ENCODE measurements at places on chromosomes 7 and 10.

GRCh38 chr7:79810916-79811315 lies 323.7 kb upstream of the GNAI1 start:
- DNase-seq: no peak
- H3K36me3 ChIP-seq: no peaks in the 10 kb centered on the region
- H3K4me3 ChIP-seq: no peak overlapping the region
- H3K27ac ChIP-seq: no peak overlapping the region

GRCh38 chr10:32349968-32350738 lies 3.2 kb upstream of the EPC1 start:
- H3K4me3 ChIP-seq: no peak overlapping the region
- H3K4me1 ChIP-seq: peaks cover 16% of the 10 kb centered on the region
- DNase-seq: no peak
- H3K27ac ChIP-seq: peak overlapping the region; percentile 39
- H3K36me3 ChIP-seq: peaks cover 2% of the 10 kb centered on the region
- no peaks in the 10 kb centered on the region for H3K27me3 ChIP-seq

DNA sequence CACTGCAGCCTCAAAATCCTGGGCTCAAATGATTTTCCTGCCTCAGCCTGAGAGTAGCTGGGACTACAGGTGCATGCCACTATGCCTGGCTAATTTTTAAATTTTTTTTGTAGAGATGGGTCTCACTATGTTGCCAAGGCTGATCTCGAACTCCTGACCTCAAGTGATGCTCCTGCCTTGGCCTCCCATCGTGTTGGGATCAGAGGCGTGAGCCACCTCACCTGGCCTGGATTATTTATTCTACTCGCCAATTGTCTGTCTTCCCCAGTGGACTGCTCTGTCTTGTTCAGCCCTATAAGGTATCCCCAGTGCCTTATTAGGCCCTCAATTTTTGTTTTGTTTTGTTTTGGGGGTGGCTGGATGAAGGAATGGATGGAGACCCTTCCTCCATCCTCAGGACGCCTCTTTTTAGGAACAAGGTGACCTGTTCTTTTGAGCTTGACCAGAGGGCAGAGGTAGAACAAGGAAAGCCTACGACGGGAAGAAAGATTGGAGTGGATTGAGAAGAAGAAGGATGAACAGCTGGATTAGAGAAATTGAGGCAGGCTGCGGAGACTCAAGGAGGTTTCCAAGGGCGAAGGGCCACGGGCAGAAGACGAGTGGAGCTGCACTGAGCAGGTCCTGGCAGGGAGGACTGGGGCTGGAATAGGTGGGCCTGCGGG lies 541 bp upstream of the DENND10 start:
- no peaks in the 10 kb centered on the region for H3K36me3 ChIP-seq
- no peaks in the 10 kb centered on the region for H3K27me3 ChIP-seq
- H3K4me3 ChIP-seq: no peak overlapping the region
- DNase-seq: no peak

- no peak overlapping the region for H3K4me3 ChIP-seq
- no peak overlapping the region for H3K27ac ChIP-seq
- H3K36me3 ChIP-seq: no peaks in the 10 kb centered on the region
- no peak for DNase-seq
- no peaks in the 10 kb centered on the region for H3K4me1 ChIP-seq
These were observed 25.2 kb upstream of the LSM8 start for GRCh38 chr7:118158766-118159165.

GRCh38 chr7:138741453-138741735 lies 40.2 kb upstream of the SVOPL start:
- no peaks in the 10 kb centered on the region for H3K36me3 ChIP-seq
- H3K4me3 ChIP-seq: no peak overlapping the region
- no peaks in the 10 kb centered on the region for H3K4me1 ChIP-seq
- H3K27me3 ChIP-seq: no peaks in the 10 kb centered on the region

DNA sequence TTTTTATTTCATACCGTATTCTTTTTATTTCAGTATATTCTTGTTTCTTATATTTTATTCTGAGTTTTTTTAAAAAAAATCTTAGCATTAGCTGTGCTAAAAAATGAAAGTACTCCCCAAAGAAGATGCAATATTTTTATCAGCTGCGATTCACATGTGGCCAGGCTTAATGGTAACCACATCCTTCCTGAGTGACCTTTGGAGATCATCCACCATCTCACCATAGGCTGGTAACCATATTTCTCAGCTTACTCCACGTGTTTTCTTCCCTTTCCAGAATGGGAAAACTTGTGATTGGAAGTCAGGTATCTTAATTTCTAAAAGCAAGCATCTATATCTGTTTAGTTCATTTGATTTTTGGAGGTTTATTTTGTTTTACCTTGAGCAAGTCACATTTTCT lies 18.8 kb upstream of the LIPM start:
- no peaks in the 10 kb centered on the region for H3K4me1 ChIP-seq
- H3K36me3 ChIP-seq: no peaks in the 10 kb centered on the region
- H3K4me3 ChIP-seq: no peak overlapping the region
- no peaks in the 10 kb centered on the region for H3K27me3 ChIP-seq

DNA sequence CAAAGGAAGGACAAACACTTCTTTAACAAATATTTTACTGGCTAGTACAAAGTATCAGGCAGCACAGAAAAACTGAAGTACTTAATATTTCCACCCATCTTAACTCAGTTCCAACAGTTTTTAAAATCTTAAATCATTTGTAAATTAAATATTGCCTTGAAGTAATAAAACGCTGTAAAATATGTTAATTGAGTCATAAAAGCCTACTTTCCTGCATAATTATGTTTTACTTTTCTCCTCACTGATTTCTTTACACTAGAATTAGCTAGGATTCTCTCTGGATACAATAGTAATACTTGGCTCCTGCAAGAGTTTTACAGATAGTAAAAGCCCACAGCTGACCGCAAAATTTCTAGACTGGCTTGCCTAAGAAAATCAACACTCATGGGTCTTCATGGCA lies 74.9 kb downstream of the SFMBT2 start:
- no peak for DNase-seq
- no peaks in the 10 kb centered on the region for H3K27me3 ChIP-seq
- H3K4me1 ChIP-seq: no peaks in the 10 kb centered on the region
- no peak overlapping the region for H3K27ac ChIP-seq

GRCh38 chr10:116848944-116849247 lies 403 bp upstream of the ENO4 start:
- no peaks in the 10 kb centered on the region for H3K27me3 ChIP-seq
- H3K27ac ChIP-seq: peak overlapping the region; percentile 93
- peak overlapping the region; percentile 79 for H3K4me3 ChIP-seq
- peaks cover 9% of the 10 kb centered on the region for H3K4me1 ChIP-seq

DNA sequence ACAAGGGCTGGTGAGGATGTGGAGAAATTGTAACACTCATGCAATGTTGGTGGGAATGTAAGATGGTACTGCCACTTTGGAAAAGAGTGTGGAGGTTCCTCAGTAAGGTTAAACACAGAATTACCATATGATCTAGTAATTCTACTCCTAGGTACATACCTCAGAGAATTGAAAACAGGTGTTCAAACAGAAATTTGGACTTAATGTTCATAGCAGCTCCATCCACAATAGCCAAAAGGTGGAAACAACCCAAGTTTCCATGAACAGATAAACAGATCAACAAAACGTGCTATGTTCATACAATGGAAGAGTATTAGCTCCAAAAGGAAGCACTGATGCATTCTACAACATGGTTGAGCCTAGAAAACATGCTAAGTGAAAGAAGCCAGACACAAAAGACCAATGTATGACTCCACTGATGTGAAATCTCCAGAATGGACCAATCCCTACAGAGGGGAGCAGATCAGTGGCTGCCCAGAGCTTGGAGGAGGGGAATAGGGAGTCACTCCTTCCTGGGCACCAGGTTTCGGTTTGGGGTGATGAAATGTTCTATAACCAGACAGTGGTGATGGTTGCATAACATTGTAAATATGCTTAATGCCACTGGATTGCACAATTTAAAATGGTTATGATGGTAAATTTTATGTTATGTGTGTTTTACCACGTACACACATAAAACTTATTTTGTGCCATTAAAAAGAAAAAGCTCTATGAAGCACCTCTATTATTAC lies 5.7 kb upstream of the WDR86 start:
- H3K36me3 ChIP-seq: no peaks in the 10 kb centered on the region
- H3K4me1 ChIP-seq: no peaks in the 10 kb centered on the region
- H3K27ac ChIP-seq: no peak overlapping the region
- no peak overlapping the region for H3K4me3 ChIP-seq

DNA sequence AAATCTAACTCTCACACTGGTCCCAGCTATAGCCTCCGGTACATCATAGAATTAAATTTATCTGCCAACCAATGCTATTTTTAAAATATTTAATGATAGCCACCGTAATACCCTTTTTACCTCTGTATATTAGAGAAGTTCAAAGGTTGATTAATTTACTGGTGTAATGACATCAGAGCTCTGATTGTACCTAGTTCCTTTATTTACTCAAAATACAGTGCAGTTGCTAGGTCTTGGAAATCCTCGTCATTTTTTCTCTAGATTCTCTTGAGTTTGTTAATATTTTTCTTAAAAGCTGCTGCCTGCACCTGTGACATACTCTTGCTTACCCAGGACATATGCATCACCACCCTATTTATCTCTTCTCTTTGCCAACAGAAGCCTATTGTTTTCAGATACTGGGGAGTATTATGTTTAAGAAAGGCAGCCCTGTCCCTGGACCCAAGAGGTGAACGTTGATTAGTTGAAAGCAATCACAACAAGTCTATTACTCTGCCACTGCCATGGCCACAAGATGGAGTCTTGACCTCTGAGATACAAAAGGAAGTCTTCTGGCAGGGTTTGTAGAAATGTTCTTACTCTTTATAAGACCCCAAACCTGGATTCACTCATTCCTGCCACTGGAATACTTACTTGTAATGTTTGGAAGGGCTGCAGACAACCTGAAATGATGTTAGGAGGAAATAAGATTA lies 25.6 kb upstream of the TMEM26 start:
- peak overlapping the region; percentile 18 for H3K27ac ChIP-seq
- H3K4me3 ChIP-seq: no peak overlapping the region
- H3K27me3 ChIP-seq: no peaks in the 10 kb centered on the region
- H3K36me3 ChIP-seq: no peaks in the 10 kb centered on the region

DNA sequence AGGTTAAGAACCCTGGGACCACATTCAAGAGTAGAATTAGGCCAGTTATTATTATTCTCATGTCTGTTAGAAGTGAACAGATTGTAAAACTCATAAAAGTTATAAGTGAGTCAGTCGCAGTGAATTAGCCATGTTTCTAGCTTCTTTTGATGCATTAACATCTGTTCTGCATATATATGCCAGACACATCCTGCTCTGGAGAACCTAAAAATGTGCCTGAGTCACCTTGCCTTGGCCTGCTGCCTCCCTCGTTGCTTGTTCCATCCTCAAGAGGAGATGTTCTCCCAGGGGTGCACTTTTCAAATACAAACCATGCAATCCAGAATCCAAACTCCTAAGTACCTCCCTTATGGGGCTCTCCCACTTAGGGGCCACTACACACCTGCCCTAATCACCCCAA lies 14.8 kb downstream of the TSPAN12 start:
- H3K27me3 ChIP-seq: no peaks in the 10 kb centered on the region
- H3K4me3 ChIP-seq: no peak overlapping the region
- no peaks in the 10 kb centered on the region for H3K36me3 ChIP-seq
- H3K27ac ChIP-seq: no peak overlapping the region

- DNase-seq: no peak
- H3K36me3 ChIP-seq: no peaks in the 10 kb centered on the region
- no peaks in the 10 kb centered on the region for H3K4me1 ChIP-seq
- no peak overlapping the region for H3K4me3 ChIP-seq
- no peak overlapping the region for H3K27ac ChIP-seq
These were observed 259.5 kb upstream of the NPY start for GRCh38 chr7:24024276-24025068.

DNA sequence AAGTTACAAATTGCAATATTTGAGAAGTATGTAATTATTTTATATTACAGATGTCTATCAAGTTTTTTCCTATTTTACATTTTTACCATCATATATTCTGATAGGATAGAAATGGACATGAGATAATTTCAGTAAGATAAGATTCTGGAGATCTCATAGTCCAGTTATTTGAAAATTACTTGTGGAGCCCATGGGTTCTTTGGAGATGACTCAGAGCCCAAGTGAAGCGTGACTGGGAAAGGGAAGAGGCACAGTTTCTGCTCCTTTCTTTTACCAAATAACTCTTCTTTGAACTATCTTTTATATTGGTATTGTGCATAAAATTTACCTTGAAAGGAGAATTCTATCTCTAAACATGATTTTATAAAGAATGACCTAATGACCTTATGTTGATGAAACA lies 2.4 kb downstream of the CD36 start:
- no peaks in the 10 kb centered on the region for H3K4me1 ChIP-seq
- no peak overlapping the region for H3K4me3 ChIP-seq
- no peaks in the 10 kb centered on the region for H3K27me3 ChIP-seq
- H3K36me3 ChIP-seq: no peaks in the 10 kb centered on the region

DNA sequence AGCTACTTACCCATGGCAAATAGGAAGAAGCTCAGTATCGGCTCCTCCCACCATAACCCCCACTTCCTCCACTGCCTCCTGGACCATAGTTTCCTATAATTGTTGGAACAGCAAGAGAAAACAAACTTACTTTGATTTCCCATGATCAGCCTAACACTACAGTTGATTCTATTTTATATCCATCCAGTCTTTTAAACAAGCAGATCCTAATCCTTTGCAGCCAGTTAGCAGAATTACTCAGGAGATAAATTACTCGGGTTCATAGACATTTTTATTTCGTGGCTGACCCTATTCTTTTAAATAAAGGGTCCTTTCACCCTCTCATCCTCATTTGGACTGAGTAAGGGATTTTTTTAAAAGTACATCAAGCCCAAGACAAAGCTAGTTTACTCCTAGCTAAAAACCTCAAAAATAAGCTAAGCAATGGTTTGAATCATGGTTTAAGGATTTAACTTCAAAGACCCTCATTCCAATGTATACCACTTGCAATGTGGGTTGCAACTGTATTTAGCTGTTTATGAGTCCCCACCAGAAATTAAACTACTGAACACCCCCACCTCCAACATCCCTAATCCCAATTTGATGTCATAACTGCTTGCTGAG lies 8.0 kb downstream of the HNRNPA2B1 start:
- H3K27me3 ChIP-seq: no peaks in the 10 kb centered on the region
- DNase-seq: no peak
- no peak overlapping the region for H3K4me3 ChIP-seq

DNA sequence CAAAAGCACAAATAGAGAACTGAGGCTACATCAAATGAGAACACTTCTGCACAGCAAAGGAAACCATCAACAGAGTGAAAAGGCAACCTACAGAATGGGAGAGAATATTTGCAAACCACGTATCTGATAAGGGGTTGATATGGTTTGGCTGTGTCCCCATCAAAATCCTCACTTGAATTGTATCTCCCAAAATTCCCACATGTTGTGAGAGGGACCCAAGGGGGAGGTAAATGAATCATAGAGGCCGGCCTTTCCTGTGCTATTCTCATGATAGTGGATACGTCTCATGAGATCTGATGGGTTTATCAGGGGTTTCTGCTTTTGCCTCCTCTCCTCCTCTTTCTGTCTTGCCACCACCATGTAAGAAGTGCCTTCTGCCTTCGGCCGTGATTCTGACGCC lies 120.6 kb upstream of the FRMD4A start:
- no peaks in the 10 kb centered on the region for H3K36me3 ChIP-seq
- no peaks in the 10 kb centered on the region for H3K4me1 ChIP-seq
- no peak for DNase-seq
- no peaks in the 10 kb centered on the region for H3K27me3 ChIP-seq
- no peak overlapping the region for H3K27ac ChIP-seq
- no peak overlapping the region for H3K4me3 ChIP-seq

- no peak for DNase-seq
- H3K27ac ChIP-seq: no peak overlapping the region
- H3K4me1 ChIP-seq: no peaks in the 10 kb centered on the region
- H3K27me3 ChIP-seq: no peaks in the 10 kb centered on the region
These were observed 9.4 kb downstream of the PDSS1 start for GRCh38 chr10:26706936-26707335.

Data from Panc1 (cell line).